Hematopoietic multipotent progenitor cell treated with erythropoietin and hydrocortisone succinate and interleukin-3 and kit ligand, for 17 days (in vitro differentiated cells): ENCODE measurements at places on chromosomes 5 and 9.

- DNase-seq, result no peak
Observed at GRCh38 chr5:156515803-156516360, 188.9 kb downstream of the SGCD start.

GRCh38 chr9:3458806-3459475 lies 66.9 kb downstream of the RFX3 start:
- no peak for DNase-seq

DNA sequence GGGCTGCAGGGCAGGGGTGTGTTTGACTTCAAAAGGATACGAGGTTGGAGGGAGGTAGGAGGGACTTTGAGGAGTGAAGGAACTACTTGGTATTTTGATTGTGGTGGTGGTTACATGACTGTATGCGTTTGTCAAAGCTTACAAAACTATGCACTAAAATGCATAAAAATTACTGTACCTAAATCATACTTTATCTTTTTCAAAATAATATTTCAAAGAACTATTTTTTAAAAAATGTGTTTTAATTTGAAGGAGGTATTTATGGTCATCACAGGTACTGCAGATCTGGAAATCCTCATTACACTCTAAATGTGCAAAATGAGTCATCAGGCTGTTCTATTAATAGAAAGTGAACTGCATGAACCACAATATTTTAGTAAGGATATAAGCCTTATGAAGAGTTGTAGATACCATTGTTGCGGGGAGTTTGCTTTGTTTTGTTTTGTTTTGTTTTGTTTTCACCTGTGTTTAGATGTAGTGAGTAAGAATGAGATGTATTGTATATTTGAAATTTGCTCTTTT lies 116.9 kb downstream of the ARRDC3 start:
- no peak for DNase-seq

DNA sequence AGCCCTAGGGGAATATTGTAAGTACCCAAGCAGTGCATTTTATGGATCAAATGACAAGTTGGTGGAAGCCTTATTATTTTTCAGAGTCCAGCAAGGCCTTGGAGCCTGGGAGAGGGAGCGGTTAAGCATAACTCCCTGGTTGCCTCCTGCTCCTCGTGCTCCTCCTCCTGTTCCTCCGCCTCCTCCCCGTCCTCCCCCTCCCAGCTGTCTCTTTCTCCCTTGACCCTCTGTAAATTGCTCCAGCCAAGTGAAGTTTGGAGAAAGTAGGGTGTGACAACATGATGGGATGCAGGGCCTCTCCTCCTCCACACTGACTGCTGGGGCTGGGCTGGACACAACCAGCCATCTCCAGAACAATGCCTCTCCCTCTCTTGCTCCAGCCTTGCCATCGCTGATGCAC lies 586.9 kb downstream of the CCDC171 start:
- no peak for DNase-seq

GRCh38 chr5:174295702-174296436 lies 250.4 kb downstream of the NSG2 start:
- DNase-seq, result no peak

DNA sequence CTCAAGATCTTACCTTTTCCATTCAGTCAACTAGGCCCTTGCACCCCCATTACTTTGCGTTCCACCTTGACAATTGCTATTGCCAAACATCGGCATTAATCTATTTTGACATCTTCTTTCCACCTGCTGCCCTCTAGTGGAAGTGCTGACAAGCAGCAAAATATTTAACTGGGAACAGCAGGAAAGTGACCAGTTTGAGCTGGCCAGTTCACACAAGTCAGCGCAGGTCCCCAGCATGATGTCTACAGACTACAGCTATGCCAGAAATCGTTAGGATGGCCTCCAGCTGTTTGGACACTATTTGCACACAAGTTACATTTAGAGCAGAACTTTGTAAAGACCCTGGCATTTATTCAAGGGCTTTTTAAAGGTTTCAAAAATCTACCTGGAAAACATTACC lies 160.1 kb downstream of the GHR start:
- DNase-seq, result peak; percentile 55

DNA sequence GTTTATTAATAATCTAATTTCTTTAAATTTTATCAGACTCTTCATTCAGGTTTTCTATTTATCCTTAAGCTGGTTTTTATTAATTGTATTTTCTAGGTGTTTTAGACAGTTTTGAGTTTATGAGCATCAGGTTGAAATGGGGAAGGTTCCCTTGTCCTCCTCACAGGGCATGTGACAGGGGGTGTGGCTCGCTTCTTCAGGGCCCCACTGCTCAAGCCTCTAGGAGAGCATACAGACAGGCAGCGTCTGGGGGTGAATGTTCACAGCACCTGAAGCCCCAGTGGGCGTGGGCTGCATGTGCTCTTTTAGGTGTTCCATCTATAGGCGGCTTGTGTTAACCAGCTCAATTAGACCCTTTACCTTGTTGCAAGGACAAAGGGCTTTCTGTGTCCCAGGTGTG lies 78.2 kb upstream of the RUFY1 start:
- no peak for DNase-seq

DNA sequence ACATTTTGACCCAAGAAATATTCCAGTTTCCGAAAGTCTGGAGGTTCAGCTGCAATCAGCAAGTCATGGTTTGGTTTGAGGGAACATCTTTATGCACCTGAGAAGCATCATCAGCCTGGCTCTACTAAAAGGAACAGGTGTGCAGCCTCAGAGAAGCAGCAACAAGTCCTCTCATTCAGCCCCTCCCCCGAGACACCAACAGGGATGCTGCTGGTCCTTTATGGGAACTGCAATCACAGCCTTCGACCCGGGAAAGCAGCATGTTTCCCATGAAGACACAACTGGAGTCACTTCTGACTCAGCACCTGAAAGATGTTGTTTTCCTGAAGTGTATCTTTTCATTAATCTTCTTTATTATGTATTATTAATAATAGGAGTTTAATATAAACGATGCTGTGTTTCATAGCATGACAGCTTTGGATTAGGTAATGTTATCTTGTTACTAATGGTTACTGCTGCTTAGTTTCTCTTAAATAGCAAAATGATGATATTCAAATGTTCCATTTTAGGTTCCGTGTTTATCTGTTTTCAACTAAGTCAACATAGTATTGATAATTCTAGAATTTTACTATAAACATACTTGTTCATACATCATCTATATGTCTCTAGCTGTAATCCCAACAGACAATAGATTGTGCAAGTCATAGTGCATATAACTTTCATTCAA lies 15.6 kb upstream of the NREP start:
- no peak for DNase-seq

GRCh38 chr9:78189001-78189400 lies 46.9 kb upstream of the CEP78 start:
- no peak for DNase-seq

DNA sequence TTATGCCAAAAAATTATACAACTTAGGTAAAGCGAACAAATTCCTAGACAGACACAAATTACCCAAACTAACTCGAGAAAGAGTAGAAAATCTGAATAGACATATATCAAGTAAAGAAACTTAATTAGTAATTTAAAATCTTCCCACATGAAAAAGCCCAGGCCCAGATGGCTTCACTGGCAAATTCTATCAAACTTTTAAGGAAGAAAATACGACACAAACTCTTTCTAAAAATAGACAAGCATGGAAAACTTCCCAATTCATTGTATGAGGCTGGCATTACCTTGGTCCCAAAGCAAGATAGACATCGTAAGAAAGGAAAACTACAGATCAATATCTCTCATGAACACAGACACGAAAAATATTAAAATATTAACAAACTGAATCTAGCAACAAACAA lies 135.3 kb downstream of the DRD1 start:
- no peak for DNase-seq

DNA sequence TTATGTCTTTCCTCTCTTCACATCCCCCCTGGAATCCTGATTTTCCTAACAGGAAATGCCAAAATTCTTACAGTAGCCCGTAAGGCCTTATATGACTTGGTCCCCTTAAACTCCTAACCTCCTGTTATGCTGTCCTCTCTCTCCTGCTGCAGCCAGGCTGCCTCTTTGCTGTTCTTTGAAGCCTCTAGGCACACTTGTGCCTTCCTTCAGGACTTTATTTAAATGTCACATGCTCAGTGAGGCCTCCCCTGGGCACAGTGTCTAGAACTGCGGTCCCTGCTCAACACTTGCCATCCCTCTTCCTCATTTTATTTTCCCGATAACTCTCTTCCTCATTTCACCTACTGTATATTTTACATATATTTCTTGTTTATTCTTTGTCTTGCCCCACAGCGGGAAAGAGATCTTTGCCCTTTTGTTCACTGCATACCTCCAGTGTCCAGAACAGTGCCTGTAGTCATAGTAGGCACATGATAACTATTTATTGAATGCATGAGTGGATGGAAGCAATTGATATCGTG lies 5.5 kb upstream of the SHB start:
- DNase-seq, result no peak

GRCh38 chr9:26193237-26193636 lies 515.0 kb upstream of the TUSC1 start:
- DNase-seq, result no peak

DNA sequence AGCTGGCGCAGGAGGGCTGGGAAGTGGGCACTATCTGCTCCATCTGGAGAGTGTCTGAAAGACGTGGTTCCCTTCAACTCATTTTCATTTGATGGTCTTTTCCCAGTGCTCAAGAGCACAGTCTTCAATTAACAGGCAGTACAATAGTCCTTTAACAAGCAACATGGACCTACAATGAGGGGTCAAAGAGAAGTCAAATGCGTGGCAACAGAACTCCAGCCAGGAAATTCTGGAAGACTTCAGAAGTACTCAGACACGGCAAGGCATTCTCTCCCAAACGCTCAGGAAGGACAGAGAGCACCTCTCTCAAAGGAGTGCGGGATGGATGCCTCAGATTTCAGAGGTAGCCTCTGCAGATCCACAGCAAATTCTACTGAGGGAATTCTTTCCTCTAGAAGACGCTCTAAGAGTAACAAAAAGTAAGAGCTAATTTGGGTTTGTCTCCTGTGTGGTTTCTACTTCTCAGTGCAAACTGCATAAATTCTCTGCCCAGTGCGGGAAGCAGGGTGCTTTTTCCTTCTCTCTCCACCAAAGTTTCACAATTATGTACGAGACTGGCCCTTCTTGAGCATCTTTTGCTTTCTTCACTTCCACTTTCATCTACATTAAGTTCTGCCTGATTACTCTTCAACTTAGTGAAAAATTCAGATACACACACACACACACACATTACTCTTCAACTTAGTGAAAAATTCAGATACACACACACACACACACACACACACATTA lies 56.4 kb downstream of the LHFPL2 start:
- no peak for DNase-seq

GRCh38 chr5:52708463-52708862 lies 79.3 kb upstream of the ITGA1 start:
- no peak for DNase-seq

DNA sequence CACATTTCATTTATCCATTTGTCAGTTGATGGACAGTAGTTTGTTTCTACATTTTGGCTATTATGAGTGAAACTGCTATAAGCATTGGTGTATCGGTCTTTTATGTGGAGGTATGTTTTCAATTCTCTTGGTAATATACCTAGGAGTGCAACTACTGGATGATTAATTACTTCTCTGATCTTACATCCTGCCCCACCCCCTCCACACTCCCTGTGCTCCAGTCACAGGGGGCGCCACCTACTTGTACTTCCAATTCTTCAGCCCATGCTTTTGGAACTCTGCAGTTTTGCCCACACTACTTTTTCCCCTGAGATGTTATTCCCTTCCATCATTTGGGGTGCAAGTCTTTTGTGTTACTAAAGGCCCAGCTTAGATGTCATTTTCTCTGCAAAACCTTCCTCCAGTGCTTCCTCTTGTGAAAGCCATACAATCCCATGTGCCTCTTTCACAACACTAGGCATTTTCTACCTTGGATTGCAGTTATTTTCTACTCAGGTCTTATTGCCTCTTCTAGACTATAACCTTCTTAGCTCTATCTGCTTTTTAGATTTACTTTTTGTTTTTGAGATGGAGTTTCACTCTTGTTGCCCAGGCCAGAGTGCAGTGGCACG lies 42.1 kb downstream of the SEC61B start:
- DNase-seq, result no peak

DNA sequence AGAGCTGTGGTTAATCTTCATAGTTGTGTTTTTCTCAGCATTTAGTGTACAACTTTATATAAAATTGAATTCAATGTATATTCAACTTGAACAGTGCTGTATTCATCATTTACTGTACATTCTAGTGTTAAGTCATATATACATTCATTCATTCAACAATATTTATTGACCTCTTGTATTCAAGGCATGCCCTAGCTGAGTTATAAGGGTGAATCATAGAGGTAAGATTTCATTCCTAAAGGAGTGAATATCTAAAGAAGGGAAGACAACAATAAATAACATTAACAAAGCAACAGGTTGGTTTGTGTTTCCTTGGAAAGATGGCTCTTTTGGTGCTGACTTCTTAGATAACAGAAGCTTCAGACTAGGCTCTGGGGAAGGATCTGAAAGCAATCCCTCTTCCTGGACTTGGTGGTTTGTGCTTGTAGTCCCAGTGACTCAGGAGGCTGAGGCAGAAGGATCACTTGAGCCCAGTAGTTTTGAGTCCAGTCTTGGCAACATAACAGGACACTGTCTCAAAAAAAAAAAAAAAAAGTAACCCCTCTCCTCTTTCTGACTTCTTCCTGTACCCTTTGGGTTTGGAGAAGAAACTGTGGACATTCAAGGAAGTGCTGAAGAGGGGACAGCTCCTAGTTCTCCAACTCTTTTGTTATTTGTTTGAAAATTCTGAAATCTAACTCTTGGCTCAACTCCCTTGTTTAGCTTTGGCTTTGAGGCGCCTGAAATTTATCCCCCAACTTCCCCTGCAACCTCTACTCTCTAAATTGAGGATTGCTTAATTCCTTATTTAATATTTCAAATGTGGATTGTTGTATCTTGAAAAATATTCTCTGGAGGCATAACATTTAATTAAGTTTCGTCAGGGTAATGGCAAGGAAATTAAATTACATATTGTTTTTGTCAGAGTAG lies 80.2 kb downstream of the OSTF1 start:
- DNase-seq, result no peak

DNA sequence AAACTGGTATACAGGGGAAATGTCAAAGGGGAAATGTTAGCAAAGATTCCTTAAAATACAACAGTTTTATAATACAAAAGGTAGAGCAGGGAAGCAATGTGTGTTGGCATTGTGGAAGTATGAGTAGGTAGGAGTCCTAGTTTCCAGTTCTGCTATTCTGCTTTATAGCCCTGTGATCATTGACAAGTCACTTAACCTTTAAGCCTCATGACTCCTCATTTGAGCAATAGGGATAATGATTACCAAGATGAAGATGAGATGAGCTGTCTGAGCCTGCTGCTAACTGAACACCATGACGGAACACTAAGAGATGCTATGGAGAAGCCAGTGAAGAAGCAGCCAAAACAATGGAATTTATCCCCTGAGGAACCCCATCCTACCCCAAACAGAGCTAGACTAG lies 251.7 kb downstream of the PAPPA start:
- DNase-seq, result no peak

- DNase-seq, result no peak
Observed at GRCh38 chr5:129172580-129172979, 78.0 kb downstream of the ISOC1 start.

DNA sequence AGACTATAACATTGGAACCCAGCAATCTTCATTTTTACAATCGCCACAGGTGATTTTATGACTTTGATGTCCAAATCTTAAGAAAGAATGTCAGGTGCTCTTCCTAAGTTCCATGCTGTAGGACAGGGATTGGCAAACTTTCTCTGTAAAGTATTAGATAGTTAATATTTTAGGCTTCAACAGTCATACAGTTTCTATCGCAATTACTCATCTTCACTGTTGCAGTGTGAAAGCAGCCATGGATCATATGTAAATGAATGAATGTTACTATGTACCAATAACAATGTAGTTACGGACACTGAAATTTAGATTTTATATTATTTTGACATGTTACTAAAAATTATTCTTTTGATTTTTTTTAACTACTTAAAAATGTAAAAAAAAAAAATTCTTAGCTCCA lies 169.7 kb downstream of the DTWD2 start:
- DNase-seq, result no peak

- no peak for DNase-seq
Observed at GRCh38 chr5:162824360-162824759, 613.0 kb upstream of the CCNG1 start.
